ENCODE measurements at places on chromosomes 12 and 14. TPM values are rescaled to one million over a fixed set of nuclear protein-coding genes. Genes with fewer than 3 reads are reported as not detected.

Gene PIANP
- total RNA-seq = not detected

Gene DTX1
- 7.8 TPM for total RNA-seq

Gene FBXW8
- 10.4 TPM for total RNA-seq

Gene PLBD1
- total RNA-seq = not detected

Gene RNASE7
- not detected for total RNA-seq

Gene EGLN3
- total RNA-seq = 1.4 TPM

Gene RHOJ
- total RNA-seq = not detected

Gene EXOC3L4
- not detected for total RNA-seq

Gene MYH6
- total RNA-seq = not detected

Gene GAS2L3
- total RNA-seq = 0.12 TPM

Gene EPYC
- total RNA-seq = not detected

Gene FITM1
- 1.1 TPM for total RNA-seq

Gene FAR2
- total RNA-seq = 12.6 TPM

Gene INHBC
- not detected for total RNA-seq

Gene TPPP2
- total RNA-seq = not detected

Gene FSCB
- total RNA-seq = not detected

Gene LTB4R
- total RNA-seq = 17.5 TPM

Gene RASSF9
- not detected for total RNA-seq

Gene ITGB7
- total RNA-seq = 297 TPM

Gene DAO
- not detected for total RNA-seq

Gene OR4E2
- total RNA-seq = not detected

Gene BTG1
- 1,342 TPM for total RNA-seq

Gene KSR2
- 0.20 TPM for total RNA-seq

Gene MANSC4
- not detected for total RNA-seq

Gene EIF2B1
- 53.8 TPM for total RNA-seq

Gene WNT1
- 0.62 TPM for total RNA-seq

Gene ASCL1
- not detected for total RNA-seq

Gene WSCD2
- total RNA-seq = 2.3 TPM

Gene CD163
- total RNA-seq = not detected

Gene MAP1LC3B2
- 2.2 TPM for total RNA-seq

Gene IKZF4
- 22.3 TPM for total RNA-seq

Gene RDH11
- 26.7 TPM for total RNA-seq

Gene PARPBP
- 3.9 TPM for total RNA-seq

Gene ACRBP
- total RNA-seq = 13.7 TPM

Gene ART4
- total RNA-seq = not detected

Gene SAMD15
- 0.42 TPM for total RNA-seq

Gene LPAR5
- 7.0 TPM for total RNA-seq

Gene SMARCD1
- 75.2 TPM for total RNA-seq

Gene TSPAN19
- not detected for total RNA-seq
